Activated T-cell treated with anti-CD3 and anti-CD28 coated beads, Interleukin-2, amount 50 U/mL, for 24 hours (primary cell): ENCODE measurements at places on chromosomes 5 and 9.

GRCh38 chr5:33272288-33272687 is 168.5 kb upstream of the TARS1 start:
- no peak for DNase-seq

- no peak for DNase-seq
These were observed 47.2 kb downstream of the SYK start for GRCh38 chr9:90848866-90849265.

DNA sequence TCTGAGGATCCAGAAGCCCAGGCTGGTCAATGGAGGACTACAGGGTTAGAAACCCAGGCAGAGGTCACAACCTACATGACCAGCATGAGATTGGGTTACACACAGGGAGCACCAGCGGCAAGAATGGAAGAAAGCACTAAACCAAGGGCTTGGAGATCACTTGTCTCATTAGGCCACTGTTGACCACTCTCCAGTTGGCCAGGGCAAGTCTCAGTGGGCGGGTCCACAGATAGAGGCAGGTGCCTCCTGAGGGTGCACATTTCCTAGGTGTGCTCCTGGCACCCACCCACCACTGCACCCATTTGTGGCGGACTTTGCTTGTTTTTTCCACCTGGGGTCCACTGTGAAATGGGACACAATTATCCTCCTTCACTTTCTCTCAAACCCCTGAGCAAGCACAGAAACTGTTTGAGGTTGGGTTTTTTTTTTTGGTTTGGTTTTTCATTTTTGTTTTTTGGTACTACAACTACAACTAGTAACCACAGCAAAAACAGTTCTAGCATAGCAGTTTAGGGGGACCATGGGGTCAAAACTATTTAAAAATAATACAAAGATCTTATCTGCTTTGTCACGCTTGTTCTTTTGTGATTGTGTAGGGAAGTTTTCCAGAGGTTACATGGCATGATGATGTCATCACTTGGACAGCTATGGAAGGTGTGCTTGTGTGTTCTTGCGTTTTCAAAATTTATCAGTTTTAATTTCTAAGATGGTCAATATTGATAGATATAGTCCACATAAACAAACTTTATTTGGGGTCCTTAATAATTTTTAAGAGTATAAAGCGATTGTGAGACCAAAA is 6.1 kb downstream of the NPR2 start:
- DNase-seq: no peak

DNA sequence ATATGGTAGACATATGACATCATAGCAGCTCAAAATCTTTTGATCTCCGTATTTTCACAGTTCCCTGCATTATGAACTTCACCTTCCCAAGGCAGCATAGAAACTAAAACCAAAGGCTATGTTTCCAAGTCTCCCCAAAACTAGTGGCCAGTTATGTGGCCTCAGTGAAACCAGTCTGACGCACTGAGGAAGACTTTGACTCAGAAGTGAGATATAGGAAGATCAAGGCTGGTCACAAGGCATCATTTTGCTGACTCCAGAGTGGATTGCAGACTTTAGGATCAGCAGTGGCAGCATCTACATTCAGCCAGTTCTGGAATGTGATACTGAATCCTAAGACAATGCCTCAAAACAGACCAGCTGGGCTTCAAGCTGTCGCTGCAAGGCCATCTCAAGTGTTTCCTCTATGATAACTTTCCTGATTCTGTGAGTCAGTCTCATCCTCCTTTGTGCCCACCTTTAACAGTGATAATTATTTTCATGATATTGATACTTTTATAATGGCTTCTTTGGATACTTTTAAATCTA is 34.4 kb upstream of the ELL2 start:
- no peak for DNase-seq

- DNase-seq: no peak
These were observed 15.0 kb downstream of the PRR16 start for GRCh38 chr5:120479066-120479465.

DNA sequence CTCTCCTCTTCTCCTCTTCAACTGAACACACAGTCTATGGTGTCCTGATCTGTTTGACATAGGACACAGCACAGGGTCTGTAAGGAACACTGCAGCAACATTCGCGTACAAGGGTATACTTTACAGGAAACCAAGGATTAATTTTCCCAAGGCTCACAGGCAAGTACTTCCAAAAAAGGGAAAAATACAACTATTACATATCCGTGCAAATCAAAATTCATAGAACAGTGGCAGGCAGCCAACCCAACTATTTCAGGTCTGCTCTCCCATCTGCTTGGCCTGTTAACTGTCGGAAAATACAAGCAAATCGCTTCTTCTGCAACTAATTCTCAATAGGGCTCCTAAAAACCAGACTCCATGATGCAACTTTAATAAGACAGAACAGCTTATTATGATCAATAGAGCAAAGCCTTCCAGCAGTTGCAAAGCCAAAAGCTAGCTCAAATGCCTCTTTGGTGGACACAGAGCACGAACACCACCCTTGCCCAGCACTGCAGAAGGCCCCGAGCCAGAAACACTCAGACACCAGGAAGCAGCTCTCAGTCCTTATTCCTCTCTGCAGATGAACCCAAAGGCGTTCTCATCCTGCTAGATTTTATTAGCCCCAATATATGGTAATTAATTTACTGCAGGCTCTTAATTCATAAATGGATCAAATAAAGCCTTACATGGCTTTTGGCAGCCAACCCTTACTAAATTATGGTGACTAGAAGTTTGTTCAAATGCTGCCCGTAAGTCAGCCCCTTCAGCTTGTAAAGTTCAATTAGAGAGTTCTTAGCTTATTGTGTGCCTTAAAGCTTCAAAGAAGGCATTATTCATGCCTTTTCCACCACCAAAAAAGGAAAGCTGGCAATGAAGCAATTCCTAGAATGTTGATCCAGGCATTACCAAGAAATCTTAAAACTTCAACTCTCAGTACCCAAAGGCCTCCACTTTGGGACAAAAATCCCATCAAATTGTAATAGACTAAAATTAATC is 68.8 kb downstream of the ZNF608 start:
- no peak for DNase-seq

DNA sequence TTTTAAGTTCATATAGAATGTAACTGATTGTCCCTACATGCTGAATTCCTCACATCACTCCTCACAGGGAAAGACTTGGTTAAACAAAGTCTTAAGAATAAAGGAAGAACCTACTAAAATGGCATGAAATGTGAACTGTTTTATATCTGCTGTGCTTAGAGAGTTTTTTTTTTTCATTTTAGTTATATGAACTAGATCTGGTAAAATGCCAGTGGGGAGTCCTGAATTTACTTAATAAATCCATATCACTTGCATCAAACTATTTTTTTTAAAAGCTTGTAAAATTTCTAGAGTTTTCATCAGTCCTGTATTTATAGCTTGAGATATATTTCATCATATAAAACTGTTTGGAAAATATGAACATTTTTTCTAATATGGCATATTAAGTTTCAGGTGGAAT is 1528.6 kb downstream of the EFNA5 start:
- DNase-seq: no peak
